ENCODE measurements at places on chromosomes 2 and 18.

GRCh38 chr2:82027921-82028615 is 1723.5 kb upstream of the LRRTM1 start:
- no peak for DNase-seq

DNA sequence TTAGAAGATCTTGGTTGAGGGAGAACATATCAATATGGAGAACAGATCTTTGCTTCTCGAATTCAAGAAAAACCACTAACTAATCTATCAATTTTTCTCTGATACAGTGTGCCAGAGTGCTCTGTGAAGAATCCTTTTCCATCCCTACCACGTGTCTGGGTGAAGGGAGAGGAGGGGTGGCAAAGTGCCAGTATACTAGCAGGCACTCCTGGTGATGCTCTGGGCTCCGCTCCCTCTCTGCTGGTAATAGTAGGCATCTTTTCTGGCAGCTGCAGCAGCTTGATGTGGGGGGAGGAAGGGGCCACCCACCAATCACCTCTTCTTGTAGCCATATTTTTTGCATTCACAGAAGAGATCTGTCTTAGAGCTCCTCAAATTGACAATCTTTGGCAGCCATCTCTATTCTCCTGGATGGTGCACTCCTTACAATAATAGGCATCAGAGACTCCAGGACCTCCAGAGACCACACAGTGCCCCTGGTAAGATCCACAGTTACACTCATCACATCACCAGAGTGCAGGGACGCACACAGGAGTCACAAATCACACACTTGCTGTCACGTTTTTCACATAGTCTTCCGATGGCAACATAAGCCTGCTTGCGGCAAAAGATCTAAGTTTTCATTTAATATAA is 15.7 kb downstream of the STK39 start:
- no peak for DNase-seq

DNA sequence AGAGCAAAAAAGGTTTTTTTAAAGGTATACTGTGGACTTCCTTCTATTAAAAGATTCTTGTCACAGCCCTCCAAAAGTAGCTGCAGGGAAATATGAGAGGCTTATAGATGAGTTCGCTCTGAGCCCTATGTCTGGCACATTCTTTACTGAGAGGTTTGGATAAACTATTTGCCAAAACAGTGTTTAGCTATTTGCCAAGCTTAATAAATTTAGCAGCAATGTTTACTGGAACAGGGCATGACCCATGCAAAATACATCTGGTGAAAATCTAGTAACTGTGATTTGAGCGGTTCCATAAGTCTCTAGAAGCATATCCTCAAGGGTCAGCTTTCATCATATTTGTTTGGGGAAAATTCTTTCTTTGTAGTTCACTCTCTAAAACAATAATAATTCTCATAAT is 1696.7 kb upstream of the PIK3C3 start:
- DNase-seq, result no peak

DNA sequence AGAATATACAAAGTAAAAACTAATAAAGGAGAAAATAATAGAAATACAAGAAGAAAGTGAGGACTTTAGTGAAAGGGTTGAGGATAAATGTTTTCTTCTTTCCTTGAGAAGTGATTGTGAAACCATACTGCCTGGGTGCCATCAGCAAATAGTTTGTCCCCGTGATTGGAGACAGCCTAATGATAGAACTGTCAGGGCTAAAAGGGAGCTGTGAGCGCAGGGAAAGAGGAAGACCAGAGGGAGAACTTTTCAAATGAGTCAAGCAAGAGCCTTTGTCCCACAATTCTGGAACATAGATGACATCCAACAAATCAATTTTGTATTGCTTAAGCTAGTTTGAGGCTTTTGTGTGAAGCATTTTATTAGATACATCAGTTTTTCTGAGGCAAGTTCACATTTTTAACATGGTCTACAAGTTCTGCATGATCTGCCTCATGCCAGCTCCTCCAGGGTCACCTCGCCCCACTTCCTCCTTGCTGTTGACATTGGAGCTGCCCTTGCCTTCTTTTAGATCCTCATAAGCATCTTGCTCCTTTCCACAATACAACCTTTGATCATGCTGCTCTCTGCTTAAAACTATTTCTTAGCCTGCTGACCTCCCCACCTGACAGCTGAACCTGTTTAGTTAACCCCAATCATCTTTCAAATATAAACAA is 213.4 kb upstream of the REG3G start:
- DNase-seq, result no peak

DNA sequence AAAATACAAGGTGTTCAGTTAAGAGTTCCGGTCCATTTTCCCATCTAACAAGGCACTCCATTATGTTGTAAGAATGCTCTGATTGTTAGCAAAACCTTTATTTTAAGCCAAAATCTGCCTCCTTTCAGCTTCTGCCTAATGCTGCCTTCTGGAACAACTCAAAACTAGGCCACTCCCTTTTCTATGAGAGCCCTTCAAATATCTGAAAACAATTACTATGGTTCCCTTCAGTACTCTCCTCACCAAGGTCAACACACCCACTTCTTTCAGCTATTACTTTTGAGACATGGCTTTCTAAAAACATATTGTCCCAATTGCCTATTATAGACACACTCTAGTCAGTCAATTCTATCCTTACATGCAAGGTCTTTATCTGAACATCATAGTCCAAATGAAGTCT is 429.4 kb downstream of the ERBB4 start:
- DNase-seq, result no peak

DNA sequence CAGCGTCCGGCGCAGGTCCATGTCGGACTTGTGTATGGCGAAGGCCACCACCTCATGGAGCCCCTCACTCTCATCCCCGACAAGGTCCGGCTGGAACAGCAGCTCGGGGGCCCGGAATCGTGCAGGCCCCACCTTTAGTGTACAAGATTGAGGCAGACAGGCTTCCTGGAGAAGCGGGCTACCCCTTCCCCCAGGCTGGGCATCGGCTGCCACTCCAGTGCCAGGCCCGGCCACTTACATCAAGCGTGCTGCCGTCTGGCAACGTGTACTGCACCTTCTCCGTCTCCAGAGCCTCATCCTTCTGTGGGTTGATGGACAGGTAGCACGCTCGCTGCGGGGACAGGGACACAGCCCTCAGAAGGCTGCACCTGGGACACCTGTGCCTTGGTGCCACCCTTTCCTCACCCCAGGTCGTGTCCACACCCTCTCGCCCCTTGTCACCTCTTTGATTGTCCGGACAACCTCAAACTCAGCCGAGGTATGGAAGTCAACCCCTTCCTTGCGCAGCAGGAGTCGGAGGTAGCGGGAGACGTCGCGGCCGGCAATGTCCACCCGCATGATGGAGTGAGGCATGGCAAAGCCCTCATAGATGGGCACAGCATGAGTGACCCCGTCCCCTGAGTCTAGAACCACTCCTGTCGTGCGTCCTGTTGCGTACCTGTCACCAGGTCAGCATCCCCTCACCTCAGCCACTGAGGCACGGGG is 5.7 kb downstream of the ACTR1B start:
- no peak for DNase-seq

DNA sequence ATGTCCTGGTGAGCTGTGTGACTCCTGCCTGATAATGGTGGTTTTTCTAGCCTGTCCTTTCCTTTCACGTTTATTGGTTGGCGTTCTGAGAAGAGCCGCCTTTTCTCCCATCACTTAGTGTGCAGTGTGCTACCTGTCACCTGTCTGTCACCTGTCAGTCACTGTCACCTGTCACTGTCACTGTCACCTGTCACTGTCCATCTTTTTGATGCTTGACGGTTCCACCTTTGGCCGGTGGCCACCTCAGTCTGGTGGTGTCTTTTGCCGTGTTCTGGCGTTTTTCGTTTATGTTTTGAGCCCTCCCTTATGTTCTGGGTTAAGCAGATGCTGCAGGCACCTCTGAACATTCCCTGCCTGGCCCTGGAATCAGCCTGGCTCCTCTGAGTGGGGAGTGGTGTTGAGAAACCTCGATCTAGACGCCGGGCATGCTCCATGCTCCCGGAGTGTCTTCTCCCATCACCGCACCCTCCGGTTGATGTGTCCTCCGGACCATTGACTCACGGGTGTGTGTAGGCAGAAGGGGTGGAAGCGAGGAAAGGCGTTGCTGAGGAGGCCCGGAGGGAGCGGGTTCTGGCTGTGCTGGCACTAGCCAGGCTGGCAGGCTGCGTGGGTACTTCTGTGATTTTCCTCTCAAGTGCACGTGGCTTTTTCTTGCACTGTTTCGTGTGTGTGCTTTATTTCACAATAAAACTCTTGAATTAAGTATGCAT is 20.7 kb downstream of the DTYMK start:
- DNase-seq, result no peak
